Stimulated activated CD8-positive, alpha-beta memory T cell treated with anti-CD3 and anti-CD28 coated beads, Interleukin-2, amount 100 ng/mL, for 1 hour (primary cell): ENCODE measurements at places on chromosomes 5 and 9.

GRCh38 chr5:82984786-82985735 is 92.1 kb downstream of the TMEM167A start:
- DNase-seq: no peak

DNA sequence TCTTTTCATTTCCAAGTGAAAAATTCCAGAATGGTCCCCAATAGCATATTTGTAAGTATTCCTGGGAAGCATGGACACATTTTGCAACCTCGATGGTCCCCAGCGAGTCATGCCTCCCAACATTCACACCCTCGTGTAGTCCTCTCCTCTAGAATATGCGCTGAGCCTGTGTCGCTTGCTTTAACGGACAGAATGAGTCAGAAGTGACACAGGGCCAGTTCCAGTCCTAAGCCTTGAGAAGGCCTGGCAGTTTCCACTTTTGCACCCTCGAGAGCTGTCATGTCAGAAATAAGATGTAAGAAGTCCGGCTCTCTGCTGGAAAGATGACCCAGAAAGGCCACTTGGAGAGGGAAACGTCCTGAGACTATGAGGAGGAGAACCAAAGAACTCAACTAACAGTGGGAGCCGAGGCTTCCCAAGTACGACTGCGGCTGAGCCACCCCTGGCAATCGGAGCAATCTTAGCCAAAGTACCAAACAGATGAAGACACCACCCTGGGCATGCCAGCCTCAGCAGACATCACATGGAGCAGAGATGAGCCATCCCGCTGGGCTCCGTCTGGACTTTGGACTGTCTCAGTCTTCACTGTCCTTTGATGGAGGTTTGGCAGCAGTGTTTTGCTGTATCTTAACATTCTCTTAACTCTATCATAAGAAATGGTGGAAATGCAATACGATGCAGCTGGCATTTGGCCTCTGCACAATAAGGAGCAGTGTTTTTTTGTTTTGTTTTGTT is 42.6 kb upstream of the GFPT2 start:
- no peak for DNase-seq

DNA sequence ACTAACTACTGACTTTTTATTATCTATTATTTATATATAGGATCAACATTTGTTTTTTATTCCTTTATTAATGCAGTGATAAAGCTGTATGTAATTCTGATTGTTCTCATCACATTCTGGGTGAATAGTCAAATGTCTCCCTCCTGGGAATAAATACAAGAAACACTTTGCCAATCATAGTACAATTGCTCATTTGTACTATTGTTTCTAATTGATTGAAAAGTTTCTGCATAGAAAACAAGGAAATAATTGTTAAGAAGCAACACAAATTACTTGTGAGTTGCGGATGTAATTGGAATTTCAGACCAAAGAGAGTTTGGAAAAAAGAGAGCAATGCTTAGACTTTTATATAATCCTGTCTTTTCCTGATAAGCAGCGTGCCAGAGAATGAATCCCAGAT is 1013.9 kb downstream of the EFNA5 start:
- no peak for DNase-seq

DNA sequence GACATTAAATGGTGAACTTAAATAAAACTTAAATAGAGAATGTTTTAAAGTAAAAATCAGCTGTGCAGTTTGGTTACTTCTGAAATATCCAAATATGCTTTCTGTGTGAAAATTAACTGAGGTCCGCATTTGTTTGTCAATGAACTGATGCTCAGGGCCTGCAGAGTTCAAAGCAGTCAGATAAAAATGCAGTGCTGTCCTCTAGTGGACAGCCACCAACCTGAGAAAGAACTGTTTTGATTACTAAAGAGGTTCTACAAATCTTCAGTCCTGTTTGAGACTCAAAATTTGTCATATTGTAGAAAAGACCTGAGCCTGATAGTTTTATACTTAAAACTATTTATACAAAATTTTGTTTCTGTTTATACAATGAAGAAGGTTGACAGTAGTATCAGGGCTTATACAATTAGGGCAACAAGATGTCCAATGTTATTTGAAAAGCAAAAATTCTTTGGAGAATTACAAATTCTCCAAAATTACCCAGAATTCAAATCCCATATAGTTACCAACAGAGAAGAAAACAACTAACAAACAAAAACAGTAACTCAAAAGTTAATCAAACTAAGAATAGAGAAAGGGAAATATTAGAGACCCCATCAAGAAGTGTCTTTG is 232.3 kb upstream of the TBCA start:
- DNase-seq: no peak

DNA sequence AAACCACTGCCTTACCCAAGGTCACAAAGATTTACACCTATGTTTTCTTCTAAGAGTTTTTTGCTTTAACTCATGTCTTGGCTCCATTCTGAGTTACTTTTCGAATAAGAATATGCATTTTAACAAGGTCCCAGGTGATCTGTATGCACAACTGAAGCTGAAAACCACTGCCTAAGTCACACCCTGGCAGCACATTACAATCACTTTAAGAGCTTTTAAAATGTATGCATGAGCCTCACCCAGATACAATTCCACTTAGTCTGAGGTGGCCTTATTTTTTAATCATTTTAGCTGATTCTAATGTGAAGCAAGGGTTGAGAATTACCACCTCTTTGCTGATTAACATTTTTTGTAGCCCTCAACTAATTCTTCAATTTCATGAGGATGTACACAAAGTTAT is 29.5 kb downstream of the IDNK start:
- no peak for DNase-seq

DNA sequence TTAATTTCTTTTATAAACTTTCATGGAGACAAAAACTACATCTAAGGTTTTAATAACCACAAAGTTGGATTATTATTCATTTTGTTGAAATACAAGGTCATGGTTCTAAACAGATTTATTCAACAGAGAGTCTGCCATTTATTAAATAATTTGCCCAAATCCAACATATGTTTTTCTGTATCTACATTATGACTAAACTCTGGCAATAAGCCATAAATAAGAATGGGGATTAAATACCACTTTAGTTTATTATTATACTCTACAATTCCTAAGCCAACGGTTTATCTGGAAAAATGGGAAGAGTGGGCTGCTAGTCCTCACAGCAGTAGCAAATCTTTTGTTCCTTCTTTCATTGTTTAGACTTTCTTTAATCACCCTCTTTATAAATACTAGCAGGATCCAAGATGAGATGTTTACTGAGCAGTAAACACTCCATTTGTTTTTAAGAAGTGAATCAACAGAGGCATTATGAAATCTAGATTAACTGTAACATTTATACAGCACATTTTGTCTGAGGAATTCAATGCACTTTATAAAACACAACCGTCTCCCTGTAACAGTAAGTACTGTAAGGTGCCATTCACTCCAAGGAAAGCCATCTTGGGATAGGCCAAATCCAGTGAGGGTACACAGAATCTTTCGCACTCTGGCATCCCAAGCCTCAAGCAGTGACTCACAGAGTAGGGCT is 89.7 kb downstream of the DROSHA start:
- DNase-seq: no peak

DNA sequence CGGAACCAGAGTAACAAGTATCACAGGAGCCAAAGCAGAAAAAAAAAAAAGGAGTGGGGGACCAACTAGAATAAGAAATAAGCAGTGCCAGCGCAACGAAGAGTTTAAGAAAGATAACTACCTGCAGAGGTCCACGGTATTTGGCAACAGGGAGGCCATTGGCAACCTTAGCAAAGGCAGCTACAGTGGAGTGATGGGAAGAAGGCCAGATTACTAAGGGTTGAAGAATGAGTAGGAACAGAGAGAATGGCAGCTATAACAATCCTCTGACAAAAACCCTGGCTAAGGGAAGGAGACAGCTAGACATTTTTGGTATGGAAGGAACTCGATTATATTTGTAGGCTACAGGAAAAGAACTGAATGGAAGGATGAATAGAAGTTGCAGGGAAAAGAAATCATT is 93.4 kb upstream of the DMAC1 start:
- DNase-seq: no peak

- DNase-seq: no peak
These were observed 12.0 kb downstream of the SNX18 start for GRCh38 chr5:54529565-54529964.

DNA sequence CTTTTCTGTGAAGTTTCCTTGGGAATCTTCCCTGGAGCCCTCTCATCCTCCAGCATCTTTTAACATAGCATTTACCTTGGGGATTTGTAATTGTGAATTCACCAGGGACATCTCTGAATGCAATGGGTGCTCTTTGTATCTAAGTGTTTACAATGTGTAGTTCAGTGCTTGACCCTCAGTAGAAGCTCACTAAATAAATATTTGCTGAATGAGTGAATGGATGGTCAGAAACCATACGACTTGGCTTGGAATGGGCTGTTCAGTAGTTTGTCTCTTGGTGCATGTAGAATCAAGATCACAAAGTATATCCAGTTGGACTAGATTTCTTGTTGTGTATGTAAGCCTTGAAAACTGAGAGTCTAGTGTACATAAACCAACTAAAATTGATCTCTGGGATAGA is 81.8 kb upstream of the MEF2C start:
- no peak for DNase-seq

GRCh38 chr5:43643327-43643726 is 40.3 kb downstream of the NNT start:
- no peak for DNase-seq

- DNase-seq: no peak
These were observed 38.0 kb upstream of the XPA start for GRCh38 chr9:97735070-97735600.

GRCh38 chr5:7907612-7908011 is 38.7 kb downstream of the MTRR start:
- DNase-seq: no peak

GRCh38 chr5:105940181-105940580 is 1730.6 kb downstream of the EFNA5 start:
- no peak for DNase-seq

GRCh38 chr5:80193401-80193800 is 62.4 kb downstream of the SERINC5 start:
- no peak for DNase-seq

- DNase-seq: no peak
These were observed 29.3 kb upstream of the STOM start for GRCh38 chr9:121399126-121399882.

DNA sequence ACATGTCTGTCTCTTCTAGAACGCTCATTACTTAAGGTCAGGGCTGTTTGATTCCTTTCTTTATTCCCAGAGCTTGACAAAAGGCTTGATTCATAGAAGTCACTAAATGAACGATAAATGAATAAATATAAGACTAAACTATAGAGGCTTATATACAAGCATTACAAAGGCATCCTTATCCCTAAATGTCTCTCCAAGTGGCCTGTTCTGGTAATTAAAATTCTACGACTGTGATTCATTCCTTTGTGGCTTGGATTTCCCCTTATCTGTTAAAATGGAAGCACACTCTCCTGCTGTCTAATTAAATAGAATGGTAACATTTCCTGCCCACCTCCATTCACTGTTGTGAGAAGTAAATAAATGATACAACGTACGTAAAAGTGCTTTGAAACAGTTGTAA is 49.5 kb downstream of the C7 start:
- no peak for DNase-seq

DNA sequence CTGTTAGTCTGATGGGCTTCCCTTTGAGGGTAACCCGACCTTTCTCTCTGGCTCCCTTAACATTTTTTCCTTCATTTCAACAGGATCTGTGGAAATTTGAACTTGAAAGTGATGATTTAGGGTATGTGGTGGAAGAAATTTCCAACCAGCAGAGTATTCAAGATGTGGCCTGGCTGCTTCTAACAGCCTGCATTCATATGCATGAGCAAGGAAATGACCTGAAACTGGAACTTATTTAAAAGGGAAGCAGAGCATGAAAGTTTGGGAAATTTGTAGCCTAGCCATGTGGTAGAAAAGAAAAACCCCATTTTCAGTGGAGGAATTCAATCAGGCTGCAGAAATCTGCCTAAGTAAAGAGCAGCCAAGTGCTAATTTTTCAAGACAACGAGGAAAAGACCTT is 41.7 kb downstream of the UNC13B start:
- no peak for DNase-seq
